T-helper 17 cell (primary cell): ENCODE measurements at places on chromosomes 1 and 21.

- no peak for DNase-seq
Measured at GRCh38 chr1:25609921-25610320, 6.7 kb upstream of the MAN1C1 start.

DNA sequence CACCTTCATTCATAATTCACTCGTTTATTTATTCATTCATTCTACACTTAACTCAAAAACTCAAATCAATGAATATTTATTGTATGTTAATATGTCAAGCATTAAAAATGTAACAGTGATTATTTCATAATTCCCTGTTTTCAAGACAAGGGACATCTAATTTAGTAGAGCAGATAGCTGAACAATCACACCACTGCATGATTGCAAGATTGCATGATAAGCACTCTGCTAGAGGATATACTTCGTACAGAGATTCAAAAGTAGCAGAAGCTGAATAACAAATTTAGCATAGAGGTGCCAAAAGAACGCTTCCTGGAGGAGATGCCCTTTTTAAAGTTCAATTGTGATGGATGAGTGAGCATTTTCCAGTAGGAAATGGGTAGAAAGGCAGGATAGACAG, 190.6 kb upstream of the BEND5 start:
- no peak for DNase-seq

DNA sequence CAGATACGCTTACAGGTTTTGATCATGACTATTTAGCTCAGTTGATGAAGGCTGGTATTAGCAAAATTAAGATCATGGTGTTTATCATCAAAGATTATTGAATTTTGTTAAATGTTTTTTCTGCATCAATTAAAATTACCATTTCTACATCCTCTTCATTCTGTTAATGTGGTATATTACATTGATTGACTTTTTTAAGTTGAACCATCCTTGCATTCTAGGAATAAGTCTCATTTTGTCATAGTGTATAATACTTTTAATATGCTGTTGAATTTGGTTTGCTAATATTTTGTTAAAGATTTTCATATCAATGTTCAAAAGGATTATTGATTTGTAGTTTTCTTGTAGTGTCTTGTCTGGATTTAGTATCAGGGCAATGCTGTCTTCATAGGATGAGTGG, 142.4 kb downstream of the LYPLAL1 start:
- no peak for DNase-seq

GRCh38 chr1:210340841-210341240, 12.1 kb downstream of the HHAT start:
- DNase-seq: no peak

GRCh38 chr1:100528871-100529270, 9.1 kb upstream of the GPR88 start:
- DNase-seq: no peak

- DNase-seq: no peak
Measured at GRCh38 chr1:223250632-223251015, 107.6 kb upstream of the TLR5 start.

DNA sequence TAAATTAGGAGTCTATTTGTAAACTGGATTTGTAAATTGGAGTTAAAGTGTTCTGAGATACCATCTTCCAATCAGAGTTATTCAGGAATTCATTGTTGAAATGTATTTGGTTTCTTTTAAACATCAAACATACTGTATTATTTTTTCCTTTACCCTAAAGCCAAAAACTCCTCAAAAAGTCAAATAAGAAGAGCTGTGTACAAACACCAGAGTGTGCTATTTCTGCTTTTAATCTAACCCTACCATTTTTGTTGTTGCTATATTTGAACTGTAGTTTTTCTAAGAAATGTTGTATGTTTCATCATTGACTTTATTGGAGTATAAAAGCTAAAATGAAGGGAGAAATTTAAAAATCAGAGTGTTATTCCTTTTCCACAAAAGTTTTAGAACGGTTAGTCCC, 35.8 kb downstream of the SLC30A7 start:
- DNase-seq: no peak

DNA sequence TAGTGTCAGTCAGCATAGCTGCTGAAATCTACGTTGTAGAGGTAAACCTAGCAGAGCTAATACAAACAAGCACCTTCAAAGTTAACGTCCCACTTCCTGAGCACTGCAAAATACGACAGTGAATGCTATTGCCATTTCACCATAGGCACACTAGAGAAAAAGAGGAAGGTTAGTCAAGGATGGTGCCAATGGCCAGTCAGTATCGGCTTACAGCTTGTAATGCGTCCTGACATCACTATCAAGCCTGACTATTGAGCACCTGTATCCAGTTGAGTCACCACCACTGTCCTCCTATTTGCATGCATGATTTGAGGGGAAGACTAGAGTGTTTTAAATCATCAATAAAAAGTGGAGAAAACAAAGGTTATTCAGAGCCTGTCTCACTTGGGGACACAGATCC, 34.4 kb downstream of the NUCKS1 start:
- no peak for DNase-seq

GRCh38 chr1:27513528-27513927, 23.6 kb upstream of the WASF2 start:
- no peak for DNase-seq

GRCh38 chr1:36486439-36487335, 4.0 kb upstream of the CSF3R start:
- DNase-seq: no peak

DNA sequence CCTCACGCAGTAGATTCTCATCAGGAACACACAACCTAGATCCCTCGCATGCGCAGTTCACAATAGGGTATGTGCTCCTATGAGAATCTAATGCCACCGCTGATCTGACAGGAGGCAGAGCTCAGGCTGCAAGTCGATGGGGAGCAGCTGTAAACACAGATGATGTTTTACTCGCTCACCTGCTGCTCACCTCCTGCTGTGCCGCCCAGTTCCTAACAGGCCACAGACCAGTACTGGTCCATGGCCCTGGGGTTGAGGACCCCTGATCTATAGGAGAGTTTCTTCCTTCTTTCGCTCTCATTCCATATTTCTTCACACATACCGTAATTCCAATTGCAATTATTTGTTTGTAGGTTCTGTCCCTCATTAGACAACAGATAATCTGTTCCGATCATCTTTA, 103.4 kb downstream of the CLEC20A start:
- no peak for DNase-seq

DNA sequence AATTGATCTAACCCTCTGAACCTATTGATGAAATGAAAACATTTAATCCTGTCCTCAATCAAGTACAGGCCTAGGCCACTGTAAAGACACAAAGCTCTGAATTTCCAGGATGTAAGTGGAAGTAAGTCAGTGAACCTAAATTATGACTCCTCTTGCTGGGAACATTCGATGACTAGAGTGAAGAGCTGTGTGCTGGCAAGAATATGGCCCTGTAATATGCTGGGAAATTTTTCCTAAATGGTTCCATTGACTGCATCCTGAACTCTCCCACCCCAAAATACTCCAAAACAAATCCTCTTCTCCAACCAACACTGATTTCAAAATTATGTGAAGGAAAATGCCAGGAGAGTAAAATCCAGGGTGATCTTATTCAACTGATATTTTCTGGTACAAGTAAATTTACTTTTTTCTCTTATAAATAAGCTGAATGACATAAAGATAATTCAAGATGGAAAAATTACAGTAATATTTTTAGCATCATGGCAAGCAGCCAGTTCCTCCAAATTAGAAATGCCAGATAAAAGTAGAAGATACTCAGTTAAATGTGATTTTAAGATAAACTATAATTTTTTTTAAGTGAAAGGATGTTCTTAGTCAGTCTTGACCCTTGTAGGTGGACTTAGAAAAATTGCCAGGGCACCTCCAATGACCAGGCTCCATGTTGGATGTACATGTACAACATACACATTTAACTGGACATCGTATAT, 269.4 kb downstream of the PTGER3 start:
- no peak for DNase-seq

GRCh38 chr21:14923468-14923867, 141.3 kb downstream of the NRIP1 start:
- DNase-seq: no peak

GRCh38 chr1:207033302-207033701, 746 bp upstream of the C1orf116 start:
- no peak for DNase-seq
